ENCODE measurements at places on chromosomes 7 and 10. TPM values are rescaled to one million over a fixed set of nuclear protein-coding genes. Genes with fewer than 3 reads are reported as not detected.

DNA sequence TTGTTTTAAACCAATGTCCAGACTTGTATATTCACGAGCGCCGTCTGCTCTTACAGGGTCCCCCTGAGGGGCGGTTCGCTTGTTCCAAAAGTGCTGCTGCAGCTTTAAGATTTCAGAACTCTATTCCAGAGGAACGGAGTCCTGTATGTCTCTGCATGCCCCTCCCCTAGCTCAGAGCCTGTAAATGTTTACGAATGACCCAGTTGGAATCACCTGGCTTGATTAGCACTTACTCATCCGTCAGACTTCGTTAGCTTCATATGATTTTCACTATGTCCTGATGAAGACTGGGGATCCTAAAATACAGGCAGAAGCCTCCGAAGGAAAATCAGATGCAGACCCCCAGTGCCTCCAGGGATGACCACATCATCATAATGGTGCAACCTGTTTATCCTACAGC is 4.5 kb upstream of the CHST15 start:
- no peak for DNase-seq

- no peak for DNase-seq
Observed at GRCh38 chr7:2131341-2131740, 101.4 kb downstream of the MAD1L1 start.

GRCh38 chr10:86347856-86348255 is 18.7 kb downstream of the GRID1 start:
- no peak for DNase-seq

Gene EZH2
- 18.6 TPM for total RNA-seq

DNA sequence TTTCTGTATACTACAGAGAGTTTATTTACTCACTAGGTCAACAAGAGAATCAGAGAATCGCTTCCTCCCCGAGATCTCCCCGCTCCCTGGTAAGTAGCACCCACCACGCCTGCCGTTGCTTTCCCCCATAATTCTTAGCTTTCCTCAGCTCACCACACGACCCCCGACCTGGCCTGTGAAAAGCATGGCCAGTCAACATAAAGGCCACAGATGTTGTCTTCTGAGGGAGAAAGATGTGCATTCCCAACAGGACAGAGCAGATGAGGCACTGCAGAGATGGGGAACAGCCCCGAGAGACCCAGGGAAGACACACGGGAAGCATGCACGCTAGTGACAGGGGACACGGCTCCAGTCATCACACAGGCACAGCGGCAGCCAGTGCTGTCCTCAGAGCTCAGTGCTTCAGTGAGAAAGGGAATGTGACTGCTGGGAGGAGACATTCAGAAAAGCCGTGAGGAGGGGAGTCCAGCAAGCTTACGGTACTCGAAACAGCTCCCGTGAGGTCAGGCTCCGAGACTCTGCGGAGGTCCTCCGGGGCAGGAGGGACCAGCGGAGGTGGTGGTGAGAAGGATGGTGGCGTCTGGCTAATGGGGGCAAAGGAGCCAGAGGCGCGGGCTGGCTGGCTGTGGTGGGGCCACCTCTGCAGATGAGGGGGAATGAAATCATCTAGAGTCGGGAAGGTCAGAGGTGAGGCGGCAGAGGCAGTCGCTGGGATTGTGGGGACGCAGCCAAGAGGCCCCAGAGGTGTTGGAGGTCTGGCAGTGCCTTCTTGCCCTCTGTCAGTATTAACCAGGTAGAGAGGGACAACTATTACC is 123.4 kb upstream of the PDLIM1 start:
- DNase-seq: no peak

- DNase-seq: no peak
Observed at GRCh38 chr10:77247031-77247990, 390.3 kb downstream of the KCNMA1 start.

- no peak for DNase-seq
Observed at GRCh38 chr7:11951909-11952308, 119.9 kb upstream of the THSD7A start.

DNA sequence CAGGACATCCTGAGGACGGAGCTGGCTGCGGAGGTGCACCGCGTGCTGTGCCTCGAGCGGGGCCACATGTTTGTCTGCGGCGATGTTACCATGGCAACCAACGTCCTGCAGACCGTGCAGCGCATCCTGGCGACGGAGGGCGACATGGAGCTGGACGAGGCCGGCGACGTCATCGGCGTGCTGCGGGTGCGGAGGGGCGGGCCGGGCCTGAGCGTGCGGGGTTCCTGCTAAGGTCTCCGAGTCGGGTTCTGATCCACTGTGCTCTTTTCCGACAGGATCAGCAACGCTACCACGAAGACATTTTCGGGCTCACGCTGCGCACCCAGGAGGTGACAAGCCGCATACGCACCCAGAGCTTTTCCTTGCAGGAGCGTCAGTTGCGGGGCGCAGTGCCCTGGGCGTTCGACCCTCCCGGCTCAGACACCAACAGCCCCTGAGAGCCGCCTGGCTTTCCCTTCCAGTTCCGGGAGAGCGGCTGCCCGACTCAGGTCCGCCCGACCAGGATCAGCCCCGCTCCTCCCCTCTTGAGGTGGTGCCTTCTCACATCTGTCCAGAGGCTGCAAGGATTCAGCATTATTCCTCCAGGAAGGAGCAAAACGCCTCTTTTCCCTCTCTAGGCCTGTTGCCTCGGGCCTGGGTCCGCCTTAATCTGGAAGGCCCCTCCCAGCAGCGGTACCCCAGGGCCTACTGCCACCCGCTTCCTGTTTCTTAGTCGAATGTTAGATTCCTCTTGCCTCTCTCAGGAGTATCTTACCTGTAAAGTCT is 10.4 kb downstream of the ATG9B start:
- no peak for DNase-seq

Gene CTAGE4
- total RNA-seq: 0.07 TPM

DNA sequence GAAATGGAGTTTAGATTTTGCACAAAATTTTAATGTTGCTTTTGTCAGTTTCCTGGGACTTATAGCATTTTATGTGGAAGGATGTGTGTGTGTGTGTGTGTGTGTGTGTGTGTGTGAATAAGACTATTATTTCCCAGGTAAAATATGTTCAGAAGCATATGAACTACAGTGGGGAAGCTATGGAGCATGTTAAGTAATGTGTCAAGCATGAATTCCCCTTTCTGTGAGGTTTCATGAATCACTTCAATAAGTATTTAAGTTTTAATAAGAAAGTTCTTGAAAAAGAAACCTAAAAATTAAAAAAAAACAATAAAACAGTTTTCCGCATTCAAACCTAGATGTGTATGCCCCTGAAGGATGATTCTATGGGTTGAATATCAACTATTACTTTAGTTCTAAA is 693 bp downstream of the CREB5 start:
- DNase-seq: no peak

DNA sequence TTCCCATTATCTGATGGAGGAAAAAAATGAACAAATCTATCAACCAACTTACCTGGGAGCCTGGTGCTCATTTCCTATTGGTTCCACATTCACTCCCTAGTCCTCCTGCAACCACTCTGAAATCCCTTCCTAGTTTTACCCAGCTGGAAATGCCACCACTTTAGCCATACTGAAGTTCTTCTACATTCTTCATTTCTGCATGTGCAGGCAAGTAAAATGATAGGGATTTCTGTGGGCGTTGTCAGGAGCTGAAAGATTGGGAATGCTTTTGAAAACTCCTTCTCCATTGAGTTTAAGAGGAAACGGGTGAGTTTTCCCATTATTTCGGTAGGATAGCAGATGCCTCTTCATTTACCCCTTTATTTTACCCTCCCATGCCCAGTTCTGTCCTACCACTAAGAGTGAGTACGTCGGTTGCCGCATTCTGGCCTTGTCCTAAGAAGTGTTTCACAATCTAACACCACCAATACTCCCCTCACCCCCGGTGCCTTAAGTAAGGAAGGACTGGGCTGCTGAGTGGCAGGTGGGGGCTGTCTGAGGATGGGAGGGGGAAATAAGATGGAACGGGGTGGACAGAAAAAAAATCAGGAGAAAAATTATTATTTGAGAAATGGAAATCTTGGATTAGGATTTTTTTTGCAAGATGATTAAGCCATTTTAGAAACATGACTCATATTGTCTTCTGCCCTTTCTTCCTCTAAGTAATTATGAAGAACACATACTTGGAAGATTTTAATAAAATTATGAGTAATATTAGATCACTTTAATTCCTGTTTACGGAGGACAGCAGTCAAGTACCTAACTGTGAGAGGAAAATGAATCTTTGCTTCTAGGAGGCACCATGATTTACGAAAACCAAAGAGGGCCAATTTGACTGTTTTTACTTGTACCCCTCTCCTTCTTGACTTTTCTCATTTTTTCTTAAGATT is 13.2 kb upstream of the TAS2R60 start:
- no peak for DNase-seq

DNA sequence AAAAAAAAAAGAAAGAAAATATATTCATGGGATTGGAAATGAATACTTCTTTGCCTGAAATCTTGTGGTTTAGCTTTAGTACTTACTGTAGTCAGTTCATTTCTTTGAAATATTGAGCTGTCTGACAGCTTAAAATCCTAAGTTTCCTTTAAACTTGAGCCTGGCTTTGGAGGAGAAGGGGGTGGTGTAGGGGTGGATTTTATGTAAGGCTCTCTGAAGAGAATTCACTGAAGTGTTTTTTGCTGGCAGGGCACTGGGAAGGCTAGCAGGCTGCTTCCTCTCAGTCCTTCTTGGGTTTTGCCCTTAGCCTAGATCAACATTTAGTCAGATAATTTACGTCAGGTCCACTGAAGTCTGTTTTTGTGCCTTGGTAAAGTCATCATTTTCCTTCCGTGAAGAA is 516.5 kb downstream of the AUTS2 start:
- no peak for DNase-seq

DNA sequence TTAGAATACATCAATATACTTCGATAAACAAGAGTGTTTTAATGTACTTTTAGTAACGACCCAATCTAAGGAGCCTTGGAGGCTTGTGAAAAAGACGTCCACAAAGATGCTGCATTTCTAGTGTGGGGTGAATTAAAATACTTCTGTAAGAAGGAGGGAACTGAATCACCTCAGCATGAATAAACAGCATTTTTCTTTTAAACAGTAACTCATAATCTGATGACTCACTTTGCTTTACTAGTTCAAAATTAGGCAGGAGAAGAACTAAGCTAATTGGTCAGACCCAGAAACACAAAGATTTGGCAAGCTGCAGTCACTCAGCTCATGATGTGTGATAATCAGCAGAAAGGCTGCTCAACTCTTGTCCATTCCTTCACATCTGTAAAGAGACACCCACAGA is 24.2 kb downstream of the NCOA4 start:
- DNase-seq: no peak

GRCh38 chr7:137695942-137696341 is 150.8 kb downstream of the DGKI start:
- DNase-seq: peak; percentile 43

Gene ZYX
- total RNA-seq: 37.9 TPM

Gene MAD1L1
- 53.2 TPM for total RNA-seq

- no peak for DNase-seq
Observed at GRCh38 chr7:116999311-116999710, 46.0 kb downstream of the ST7 start.

- DNase-seq: no peak
Observed at GRCh38 chr10:58513188-58514110, 777 bp downstream of the BICC1 start.

Gene NEUROG3
- total RNA-seq: not detected

GRCh38 chr10:102410429-102411073 is 8.0 kb downstream of the PSD start:
- no peak for DNase-seq

Gene ANKRD26
- 6.5 TPM for total RNA-seq

- peak; percentile 91 for DNase-seq
Observed at GRCh38 chr10:12720217-12720981, 281.1 kb downstream of the CCDC3 start.

Gene CCDC146
- 0.53 TPM for total RNA-seq

Gene ANKRD2
- 0.78 TPM for total RNA-seq

GRCh38 chr10:3566627-3567026 is 218.4 kb downstream of the KLF6 start:
- no peak for DNase-seq

GRCh38 chr7:5349005-5349380 is 66.2 kb downstream of the SLC29A4 start:
- no peak for DNase-seq

DNA sequence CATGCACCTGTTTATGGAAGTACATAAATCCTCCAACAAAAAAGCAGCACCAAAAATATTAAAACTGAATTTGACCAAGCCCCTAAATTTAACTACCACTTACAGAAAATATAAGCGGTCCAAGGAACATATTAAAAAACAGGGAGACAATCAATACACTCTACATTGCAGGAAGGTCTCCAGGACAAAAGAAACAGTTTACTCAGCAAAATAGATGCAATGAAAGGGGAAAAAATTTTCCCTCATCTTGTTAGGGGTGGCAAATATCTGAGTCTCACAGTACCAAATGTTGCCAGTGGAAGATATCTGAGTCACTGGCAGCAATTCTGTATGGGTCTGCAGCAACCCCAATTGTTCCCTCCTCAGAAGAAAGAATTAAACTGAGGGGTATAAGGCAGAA is 50.4 kb downstream of the NAMPT start:
- DNase-seq: no peak

GRCh38 chr7:93751421-93751820 is 139.1 kb downstream of the TFPI2 start:
- DNase-seq: no peak

DNA sequence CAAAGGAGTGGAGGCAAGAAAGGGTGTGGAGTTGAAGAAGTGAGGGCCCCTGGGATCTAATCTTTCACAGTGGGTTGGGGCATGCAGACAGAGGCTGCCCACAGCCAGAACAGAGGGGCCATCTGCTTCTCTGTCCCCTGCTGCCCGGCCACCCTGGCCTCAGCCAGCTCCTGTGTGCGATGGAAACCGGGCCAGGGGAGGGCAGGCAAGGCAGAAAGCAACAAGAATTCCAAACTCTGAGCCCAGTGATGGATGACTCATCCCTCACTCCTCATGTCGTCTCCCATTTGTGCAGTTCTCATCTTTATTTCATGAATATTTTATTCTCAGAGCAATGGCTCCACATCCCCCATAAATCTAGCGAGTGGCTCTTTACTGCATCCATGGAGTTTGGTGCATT is 757.1 kb downstream of the GRID1 start:
- DNase-seq: no peak

Gene STEAP4
- total RNA-seq: not detected

- no peak for DNase-seq
Observed at GRCh38 chr10:113356794-113357680, 195.8 kb upstream of the HABP2 start.

GRCh38 chr10:78860260-78860914 is 208.4 kb upstream of the ZMIZ1 start:
- no peak for DNase-seq

Gene PAX4
- not detected for total RNA-seq

Gene FAM25C
- total RNA-seq: not detected

Gene ATG9B
- total RNA-seq: under 0.01 TPM

Gene EPDR1
- total RNA-seq: 4.8 TPM

Gene CYP3A4
- total RNA-seq: not detected

Gene NME8
- total RNA-seq: not detected

GRCh38 chr10:131475043-131475442 is 163.5 kb upstream of the TCERG1L start:
- no peak for DNase-seq

Gene SMO
- total RNA-seq: 5.0 TPM

Gene NUPR2
- total RNA-seq: not detected

DNA sequence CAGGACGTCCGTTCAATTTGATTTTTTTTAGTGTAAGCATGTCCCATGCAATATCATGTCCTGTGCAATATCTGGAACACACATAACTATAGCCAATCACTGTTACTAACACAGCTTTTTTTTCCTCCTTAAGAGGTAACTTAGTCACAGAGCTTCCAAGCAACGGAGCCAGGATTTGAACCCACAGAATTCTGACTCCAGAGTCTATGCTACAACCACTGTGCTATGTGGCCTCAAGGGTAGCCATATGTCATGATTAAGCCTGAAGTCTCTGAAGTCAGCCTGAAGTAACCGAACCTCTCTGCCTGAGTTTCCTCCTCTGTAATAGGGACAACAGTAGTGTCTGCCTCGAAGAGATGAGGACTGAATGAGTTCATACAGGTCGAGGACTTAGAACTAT is 42.2 kb upstream of the TCF7L2 start:
- DNase-seq: no peak

Gene PDZD7
- 0.46 TPM for total RNA-seq
